ENCODE measurements at places on chromosomes 11 and 22. TPM values are rescaled to one million over a fixed set of nuclear protein-coding genes. Genes with fewer than 3 reads are reported as not detected.

STIM1 gene
- total RNA-seq: 23.4 TPM

GRCh38 chr11:130220311-130221035, 60.9 kb downstream of the ST14 start:
- no peak for DNase-seq

GRCh38 chr11:100929377-100929776, 200.2 kb downstream of the PGR start:
- no peak for DNase-seq

GRCh38 chr22:37112084-37112728, 2.7 kb upstream of the TMPRSS6 start:
- no peak for DNase-seq

DNA sequence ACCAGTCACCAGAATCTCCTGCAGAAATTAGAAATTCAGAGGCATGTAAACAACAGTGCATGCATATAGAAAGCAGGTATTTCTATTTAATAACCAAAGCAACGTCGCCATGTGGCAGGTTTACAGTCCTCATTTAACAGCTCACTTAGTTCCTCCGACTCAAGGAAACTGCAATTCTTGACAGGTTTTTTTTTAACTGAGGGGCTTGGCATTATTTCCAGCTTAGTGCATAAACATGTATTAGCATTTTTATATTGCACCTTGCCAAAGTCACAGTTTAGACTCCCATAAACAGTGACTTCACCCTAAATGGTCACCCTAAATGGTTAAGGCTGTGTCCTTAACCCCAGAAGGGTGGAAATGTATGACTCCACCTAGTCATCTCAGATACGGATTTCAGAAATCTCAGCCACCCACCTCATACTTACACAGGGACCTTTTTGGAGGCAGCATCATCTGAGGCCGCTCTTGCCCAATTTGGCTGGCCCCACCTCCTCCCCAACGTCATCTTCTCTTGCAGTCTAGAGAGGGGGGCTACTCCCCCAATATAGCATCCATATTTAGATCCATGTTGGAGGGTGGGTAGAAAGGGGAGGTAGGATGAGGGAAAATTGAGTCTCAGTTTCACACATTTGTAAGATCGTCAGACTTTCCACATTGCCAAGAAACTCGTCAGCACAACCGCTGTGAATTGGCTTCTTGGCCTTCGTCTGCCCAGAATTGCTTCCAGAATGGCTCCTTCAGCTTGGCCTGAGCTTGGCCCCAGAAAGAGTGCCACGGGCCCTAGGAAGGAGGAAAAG, 31.8 kb upstream of the SLC35C1 start:
- DNase-seq: no peak

- DNase-seq: no peak
Observed at GRCh38 chr11:69510471-69511357, 29.3 kb downstream of the LINC01488 start.
